AG09309 (cell line): ENCODE measurements at places on chromosomes 13 and 19.

- DNase-seq, result no peak
Measured at GRCh38 chr13:59690857-59691500, 472.7 kb downstream of the DIAPH3 start.

DNA sequence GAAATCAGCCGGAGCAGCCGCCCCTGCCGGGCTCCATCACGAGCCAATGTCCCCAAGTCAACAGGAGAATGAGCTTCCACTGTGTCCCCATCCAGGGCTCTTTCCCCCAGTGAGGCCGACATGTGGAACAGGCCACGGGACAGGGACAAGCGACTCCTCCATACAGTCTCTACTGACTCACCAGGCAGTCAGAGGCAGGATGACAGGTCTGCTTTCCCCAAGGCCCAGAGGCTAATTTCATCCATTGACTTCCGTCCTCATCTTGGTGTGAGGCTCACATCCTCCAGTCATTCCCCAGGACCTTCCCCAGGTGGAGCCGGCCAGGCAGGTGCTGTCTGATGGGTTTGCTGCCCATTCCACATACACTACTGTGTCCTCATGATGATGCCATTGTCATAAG is 3.5 kb downstream of the CEACAM6 start:
- no peak for DNase-seq

GRCh38 chr19:34725400-34725799 is 8.6 kb upstream of the ZNF181 start:
- no peak for DNase-seq

DNA sequence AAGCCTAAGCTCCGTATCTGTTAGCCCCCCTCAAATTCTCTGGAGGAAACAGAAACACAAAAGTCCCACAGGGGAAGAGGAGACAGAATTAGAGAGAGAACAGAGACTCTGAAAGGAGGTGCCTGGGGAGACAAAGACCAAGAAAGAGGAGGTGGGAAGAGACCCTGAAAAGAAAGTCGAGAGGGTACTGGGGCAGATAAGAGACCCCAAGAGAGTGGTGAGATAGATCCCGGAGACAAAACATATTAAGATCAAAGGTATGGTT is 915 bp upstream of the GRWD1 start:
- no peak for DNase-seq

- no peak for DNase-seq
Measured at GRCh38 chr13:106232681-106233080, 302.8 kb downstream of the EFNB2 start.

GRCh38 chr19:29841209-29841558 is 29.4 kb downstream of the CCNE1 start:
- no peak for DNase-seq

- DNase-seq, result no peak
Measured at GRCh38 chr19:14577885-14578427, 4.9 kb upstream of the CLEC17A start.

- no peak for DNase-seq
Measured at GRCh38 chr19:18840288-18841267, 8.8 kb downstream of the UPF1 start.

DNA sequence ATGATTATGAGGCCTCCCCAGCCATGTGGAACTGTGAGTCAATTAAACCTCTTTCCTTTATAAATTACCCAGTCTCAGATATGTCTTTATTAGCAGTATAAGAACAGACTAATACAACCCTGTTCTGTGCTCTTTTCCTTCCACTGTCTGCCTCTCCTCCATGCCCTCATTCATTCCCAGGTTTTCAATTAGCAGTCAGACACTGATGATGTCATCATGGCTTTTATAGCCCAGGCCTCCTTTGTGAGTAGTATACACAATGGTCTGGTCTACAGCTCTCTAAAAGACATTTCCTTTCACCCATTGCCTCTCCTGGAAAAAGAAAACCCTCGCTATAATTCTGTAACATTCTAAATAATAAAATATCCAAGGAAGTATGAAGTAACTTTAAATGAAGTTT is 25.5 kb downstream of the FGF14 start:
- no peak for DNase-seq

- no peak for DNase-seq
Measured at GRCh38 chr13:47166336-47166735, 269.5 kb upstream of the HTR2A start.

GRCh38 chr13:42486711-42487198 is 87.2 kb upstream of the TNFSF11 start:
- peak; percentile 31 for DNase-seq

- DNase-seq, result no peak
Measured at GRCh38 chr19:12769689-12770088, 5.7 kb downstream of the HOOK2 start.

DNA sequence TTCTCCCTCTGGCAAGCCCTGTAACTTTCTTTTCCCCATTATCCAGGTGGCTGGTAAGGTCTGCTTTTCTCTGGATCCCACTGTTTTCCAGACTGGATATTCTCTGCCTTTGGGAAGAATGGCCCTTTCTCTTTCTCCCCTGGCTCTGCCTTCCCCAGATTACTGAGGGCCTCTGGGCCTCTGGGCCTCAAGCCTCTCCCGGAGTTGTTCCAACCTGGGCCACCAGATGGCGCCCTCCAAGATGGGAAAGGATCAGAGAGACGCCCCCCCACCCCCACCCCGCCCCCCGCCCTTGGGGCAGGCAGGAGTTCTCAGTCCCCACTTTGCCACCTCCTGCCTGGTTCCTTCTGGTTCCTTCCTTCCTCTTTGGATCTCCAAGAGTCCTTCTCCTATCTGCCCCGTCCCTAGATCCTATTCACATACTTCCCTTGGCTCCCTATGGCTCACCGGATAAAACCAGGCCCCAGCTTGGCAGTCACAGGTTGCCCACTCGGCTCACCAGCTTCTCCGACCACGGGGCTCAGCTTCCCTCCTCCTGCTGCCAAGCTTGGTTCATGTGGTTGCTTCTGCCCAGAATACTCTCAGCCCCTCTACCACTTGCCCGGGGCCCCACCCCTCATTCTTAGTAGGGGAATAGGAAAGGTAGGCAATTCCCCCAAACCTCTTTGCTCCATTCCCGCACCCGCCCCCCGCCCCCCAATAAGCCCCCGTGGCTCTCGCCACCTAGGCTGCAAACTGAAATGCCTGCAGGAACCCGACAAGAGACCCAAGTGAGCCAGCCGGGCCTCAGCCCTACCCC is 13.1 kb downstream of the EPS8L1 start:
- no peak for DNase-seq

DNA sequence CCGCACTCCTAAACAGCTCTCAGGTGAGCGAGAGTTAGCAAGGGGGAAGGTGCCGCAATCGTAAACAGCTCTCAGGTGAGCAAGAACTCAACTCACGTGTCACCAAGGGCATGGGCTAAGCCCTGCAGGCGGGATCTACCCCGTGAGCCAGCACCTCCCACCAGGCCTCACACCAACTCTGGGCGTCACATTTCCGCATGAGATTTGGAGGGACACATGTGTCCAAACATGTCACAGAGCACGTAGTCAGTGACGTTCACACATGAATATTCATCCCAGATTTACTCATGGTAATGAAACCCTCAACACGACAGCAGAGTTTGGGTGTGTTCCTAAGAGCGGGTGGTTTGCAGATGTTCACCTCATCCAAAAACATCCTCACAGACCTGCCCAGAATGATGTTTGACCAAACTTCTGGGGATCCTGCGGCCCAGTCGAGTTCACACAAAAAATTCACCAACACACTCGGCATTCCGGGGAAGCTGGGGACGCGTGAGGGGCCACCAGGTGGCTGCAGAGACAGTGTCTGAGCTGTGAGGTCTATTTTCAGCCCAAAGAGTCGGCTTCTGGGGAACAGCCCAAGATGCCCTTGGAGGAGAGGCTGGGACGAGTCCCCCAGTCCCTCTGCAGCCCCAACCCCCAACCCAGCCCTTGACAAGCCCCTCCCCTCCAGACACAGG is 19.6 kb downstream of the C2CD4C start:
- DNase-seq, result no peak

GRCh38 chr13:28541966-28542365 is 47.0 kb upstream of the FLT1 start:
- no peak for DNase-seq

DNA sequence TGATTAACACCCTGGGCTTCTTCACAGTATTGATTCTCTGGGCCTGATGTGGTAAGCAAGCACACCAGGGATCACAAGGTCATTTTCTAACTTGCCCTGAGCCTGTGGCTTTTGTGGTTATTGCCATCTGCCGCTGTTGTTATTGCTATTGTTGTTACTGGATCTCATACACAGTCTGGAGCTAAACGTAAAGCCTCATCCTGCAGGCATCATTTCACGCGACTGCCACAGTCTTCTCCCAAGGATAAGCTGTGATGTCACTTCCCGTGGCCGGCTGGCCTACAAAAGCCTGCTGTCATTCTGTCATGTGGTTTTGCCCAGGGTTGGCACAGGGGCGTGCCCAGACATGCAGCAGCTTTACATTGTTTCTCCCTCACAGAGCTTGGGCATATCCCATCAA is 154.0 kb upstream of the GPR12 start:
- no peak for DNase-seq

DNA sequence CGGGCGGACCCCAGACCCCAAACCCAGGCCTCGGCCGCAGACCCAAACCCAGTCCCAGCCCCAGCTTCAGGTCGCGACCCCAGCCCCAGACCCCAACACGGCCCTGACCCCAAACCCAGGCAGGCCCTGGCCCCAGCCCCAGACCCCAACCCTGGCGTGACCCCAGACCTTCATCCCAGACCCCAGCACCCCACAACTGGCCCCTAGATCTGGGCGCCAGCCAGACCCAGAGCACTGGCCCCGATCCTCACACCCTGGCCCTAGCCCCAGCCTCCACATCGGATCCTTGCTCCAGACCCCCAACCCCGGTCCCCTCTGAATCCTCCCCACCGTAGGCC is 7.5 kb downstream of the MBD3 start:
- no peak for DNase-seq

GRCh38 chr19:50198431-50199258 is 4.8 kb upstream of the MYH14 start:
- no peak for DNase-seq

GRCh38 chr13:104327211-104327610 is 1261.0 kb upstream of the SLC10A2 start:
- DNase-seq, result no peak

DNA sequence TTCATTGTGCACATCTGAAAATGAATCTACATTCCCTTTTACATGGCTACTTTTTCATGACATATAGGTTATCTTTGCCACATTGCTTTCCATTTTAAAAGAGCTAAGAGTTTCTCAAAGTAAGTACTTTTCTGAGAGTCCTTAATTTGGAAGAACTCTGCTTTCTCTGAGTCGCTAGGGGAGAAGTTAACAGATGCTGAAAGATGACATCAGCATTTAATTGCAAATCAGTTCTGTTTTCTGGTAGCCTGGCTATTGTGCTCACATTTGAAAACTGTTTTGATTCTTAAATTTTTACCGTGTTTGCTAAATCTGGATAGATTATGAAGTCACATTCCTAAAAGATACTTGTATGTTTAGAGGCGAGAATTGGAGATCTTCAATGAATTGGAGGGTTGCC is 107.7 kb upstream of the C1QTNF9B start:
- DNase-seq, result no peak

- DNase-seq, result no peak
Measured at GRCh38 chr19:35742121-35742724, at the start of gene IGFLR1. TSS of gene IGFLR1 (minus strand) at chr19:35742452. CDS start at chr19:35741180, 1,272 bp downstream.

GRCh38 chr19:2113439-2114211 is 16.9 kb downstream of the IZUMO4 start:
- no peak for DNase-seq

DNA sequence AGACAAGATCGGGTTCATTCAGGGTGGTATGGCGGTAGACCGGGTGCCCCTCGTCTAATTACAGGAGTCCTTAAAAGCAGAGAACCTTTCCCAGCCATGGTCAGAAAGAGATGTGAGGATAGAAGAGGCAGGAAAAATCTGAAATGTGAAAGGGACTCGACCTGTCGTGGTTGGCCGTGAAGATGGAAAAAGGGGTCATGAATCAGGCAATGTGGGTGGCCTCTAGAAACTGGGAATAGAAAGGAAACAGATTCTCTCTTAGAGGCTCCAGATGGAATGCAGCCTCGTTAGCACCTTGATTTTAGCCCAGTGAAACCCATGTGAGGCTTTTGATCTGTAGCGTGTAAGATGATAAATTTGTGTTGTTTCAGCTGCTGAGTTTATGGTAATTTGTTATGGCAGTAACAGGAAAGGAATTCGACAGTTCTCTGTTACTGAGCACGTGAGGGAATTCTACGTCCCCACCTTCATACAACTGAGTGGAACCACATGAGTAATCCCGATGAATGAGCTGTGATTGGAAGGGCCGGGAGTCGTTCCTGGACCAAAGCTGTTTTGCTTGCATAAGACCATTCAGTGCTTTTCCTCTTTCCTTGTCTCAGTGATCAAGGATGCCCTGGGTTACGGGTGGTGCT is 11.0 kb upstream of the CA11 start:
- peak; percentile 69 for DNase-seq

DNA sequence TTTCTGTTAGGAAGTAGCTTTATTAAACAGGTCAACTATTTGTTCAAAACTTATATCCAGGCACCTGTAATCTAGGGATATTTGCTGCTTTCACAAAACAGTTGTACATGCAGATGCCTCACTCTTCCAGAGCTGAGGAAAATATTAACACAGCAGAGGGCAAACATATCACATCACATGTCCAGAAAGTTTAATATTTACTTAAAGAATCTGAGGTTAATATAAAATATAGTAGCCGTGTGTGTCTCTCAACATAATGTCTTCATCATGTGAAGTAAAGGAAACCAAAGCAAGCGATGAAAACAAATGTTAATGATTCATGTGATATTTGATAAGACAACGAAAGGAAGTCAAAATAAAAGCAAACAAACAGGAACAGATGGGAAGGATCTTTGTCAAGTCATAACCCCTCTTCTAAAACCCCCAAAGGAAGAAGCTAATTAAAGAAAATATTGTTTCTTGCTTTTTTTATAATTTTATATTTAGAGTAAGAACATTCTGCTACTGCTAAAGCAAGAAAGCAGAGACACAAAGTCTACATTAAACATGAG is 418.8 kb downstream of the DACH1 start:
- no peak for DNase-seq

DNA sequence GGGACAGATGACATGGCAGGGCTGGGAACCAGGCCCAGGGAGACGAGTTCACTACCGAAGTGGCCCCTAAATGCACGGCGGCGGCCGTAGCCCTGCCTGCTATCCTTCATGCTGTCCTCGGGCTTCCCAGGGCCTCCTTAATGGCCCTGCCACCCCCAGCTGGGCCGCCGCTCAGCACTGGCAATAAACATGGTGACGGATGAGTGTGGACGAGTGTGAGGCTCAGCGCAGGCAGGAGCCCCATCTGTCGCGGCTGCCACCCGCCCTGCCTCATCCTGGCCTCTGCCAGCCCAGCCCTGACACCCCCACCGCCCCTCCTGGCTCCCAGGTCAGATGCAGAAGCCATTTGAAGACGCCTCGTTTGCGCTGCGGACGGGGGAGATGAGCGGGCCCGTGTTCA is 13.6 kb downstream of the PIN1 start:
- no peak for DNase-seq

GRCh38 chr13:113272031-113272430 is 25.0 kb upstream of the LAMP1 start:
- DNase-seq, result no peak
